ENCODE measurements at places on chromosomes 3 and 15.

DNA sequence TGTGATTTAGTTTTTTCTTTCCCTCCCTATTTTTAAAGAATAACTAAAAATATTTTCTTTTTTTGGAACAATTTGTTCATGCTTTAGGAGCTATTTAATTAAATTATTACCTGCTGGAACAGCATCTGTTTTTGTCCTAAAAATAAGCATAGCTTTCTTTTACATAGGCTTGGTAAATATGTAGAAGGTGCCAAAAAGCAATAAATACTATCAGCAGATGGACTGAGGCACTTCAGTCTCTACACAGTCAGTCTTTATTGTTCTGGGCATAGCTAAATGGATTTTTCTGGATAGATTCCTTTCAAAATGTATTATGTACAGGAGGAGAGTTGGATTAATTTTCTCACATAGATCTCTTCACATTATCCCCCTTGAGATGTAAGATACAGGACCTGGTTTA is 223.5 kb downstream of the NAALADL2 start:
- DNase-seq: no peak

- DNase-seq: no peak
These were observed 108.9 kb upstream of the ETV5 start for GRCh38 chr3:186217820-186218164.

- DNase-seq: no peak
These were observed 28.3 kb upstream of the MYZAP start for GRCh38 chr15:57563416-57563815.

DNA sequence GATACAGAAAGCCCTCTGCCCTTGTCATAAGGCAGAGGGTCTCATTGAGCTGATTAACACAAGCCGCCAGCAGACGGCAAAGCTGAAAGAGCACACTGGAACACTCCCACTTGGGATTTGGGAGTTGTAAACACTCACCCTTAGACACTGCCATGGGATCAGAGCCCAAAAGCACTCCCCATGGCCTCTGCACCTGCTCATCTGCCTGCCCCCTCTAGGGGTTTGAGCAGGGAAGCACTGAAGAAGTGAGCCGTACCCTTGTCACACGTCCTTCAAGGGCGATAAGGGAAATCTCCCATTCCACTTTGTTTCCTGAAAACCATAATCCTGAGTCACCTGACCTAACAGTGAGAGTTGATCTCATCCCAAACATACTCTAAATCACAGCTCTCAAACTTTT is 14.7 kb downstream of the FSIP1 start:
- no peak for DNase-seq

- peak; percentile 60 for DNase-seq
These were observed 486.3 kb upstream of the PROK2 start for GRCh38 chr3:72271216-72271615.

DNA sequence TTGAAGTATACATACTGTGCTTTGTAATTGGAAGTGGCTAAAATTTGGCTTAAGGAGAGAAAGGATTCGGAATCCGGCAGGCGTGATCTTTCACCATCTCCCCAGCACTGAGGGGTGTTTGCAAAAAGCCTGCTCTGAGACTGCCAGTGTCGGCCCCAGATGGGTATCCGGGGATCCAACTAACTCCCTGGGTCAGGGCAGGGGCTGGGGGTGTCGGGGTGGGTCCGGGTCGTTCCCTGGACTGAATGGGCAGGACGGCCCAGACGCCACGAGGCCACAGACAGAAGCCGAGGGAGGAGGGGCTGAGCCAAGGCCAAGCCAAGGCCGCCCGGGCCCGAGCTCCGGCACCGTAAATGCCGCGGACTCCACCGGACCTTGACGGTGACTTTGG is 349 bp downstream of the PPIB start:
- DNase-seq: no peak

- no peak for DNase-seq
These were observed 629.0 kb downstream of the NR2F2 start for GRCh38 chr15:96959501-96959900.

GRCh38 chr3:10025205-10026083 is 793 bp upstream of the FANCD2 start:
- DNase-seq: no peak

DNA sequence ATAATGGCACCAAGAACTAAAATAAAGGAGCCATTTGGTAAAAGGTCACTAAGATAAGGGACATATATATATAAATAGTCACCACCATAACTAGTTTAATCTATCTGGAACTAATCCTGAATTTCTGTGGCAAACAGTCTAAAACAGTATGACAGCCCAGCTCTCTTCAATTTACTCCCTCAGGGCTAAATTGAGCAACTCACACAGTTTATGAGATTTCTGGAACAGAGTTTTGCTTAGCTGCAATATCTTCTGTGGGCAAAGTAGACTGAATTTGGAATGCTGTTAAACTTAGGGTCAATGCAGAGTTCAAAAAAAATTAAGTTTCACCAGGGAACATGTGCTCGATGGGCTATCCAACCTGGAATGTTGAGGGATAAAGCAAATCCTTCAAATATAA is 70.1 kb upstream of the VEPH1 start:
- DNase-seq: no peak

GRCh38 chr15:73683777-73684580 is at the start of gene CD276:
Gene CD276, plus strand, starts transcription at chr15:73684383. Its CDS starts 15,257 bp downstream, at chr15:73699640.
- no peak for DNase-seq

DNA sequence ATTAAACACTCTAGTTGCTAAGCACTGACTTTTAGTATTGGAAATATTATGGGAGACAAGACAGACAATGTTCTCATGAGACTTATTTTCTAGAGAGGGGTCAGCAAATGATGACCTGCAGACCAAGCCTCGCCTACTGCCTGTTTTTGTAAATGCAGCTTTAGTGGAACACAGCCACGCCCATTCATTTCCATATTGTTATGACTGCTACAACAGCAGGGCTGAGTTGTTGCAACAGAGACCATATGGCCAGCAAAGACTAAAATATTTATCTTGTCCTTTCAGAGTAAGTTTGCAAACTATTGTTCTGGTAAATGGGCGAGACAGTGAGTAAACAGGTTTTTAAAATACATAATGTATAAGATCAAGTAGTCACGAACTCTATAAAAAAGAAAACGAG is 570.2 kb downstream of the NTRK3 start:
- DNase-seq: no peak

DNA sequence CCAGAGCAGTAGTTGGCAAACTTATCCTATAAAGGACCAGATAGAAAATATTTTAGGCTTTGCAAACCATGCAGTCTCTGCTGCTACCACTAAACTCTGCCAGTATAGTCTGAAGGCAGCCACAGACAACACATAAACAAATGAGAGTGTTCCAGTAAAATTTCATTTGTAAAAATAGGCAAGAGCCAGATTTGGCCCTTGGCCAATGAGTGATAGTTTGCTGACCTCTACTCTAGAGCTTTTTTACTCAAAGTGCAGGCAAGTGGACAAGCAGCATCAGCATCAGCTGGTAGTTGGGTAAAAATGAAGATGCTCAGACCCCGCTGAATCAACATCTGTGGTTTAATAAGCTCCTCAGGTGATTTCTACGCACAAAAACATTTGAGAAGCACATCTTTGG is 269.8 kb downstream of the NTRK3 start:
- no peak for DNase-seq

- no peak for DNase-seq
These were observed 121.6 kb upstream of the THRB start for GRCh38 chr3:24616110-24616829.

- no peak for DNase-seq
These were observed 531.9 kb downstream of the SQOR start for GRCh38 chr15:46166750-46167149.
